ENCODE measurements at places on chromosomes 16 and 17.

- no peak for DNase-seq
These were observed 36.1 kb downstream of the ARL4D start for GRCh38 chr17:43434902-43435319.

DNA sequence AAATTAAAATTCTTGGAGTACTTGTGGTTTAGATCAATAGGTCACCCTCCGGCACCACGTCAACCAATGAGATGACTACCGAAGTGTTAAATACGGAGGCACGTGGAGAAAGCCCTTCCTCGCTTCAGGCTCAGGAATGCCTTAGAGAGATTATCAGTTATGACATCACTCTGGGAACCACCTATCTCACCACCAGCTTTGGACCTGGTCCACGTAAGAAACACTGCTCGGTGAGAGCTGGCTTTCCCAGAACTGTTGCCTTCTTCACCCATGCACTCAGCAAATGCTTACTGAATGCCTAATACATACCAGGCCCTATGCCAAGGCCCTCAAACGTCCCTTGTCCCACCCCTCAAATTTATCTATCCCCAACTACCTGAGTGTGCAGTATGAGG lies 71.3 kb downstream of the SMG6 start:
- DNase-seq: no peak

DNA sequence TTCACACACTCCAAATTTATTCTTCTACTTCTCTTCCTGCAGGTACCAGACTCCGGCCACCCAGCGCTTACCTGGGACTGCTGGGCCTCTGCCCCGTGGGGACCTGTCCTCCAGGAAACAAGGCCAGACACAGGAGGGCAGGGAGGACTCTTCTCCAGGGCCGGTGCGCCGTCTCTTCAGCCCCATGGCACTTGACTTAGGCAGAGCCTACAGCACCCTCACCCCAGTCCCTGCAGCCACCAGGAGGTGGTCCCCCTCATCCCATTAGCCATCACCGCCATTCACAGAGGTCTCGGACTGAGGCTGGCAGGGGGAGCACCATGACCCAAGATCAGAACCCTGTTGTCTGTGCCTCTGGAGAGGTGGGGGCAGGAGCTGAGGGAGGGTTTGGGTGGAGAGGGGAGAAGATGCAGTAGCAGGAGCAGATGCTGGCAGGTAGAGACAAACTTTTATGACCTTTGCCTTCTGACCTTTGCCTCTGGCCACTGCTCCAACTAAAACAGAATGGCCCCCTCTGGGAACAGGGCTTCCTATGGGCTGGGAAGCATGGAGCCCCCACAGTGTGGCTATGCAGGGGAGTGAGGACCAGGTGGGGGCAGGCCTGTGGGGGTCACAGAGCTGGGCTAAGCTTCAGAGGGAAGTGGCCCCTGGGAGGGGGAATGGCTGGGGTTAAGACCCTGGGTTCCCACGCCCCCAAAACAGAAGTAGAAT lies 1.7 kb upstream of the GCGR start:
- no peak for DNase-seq

DNA sequence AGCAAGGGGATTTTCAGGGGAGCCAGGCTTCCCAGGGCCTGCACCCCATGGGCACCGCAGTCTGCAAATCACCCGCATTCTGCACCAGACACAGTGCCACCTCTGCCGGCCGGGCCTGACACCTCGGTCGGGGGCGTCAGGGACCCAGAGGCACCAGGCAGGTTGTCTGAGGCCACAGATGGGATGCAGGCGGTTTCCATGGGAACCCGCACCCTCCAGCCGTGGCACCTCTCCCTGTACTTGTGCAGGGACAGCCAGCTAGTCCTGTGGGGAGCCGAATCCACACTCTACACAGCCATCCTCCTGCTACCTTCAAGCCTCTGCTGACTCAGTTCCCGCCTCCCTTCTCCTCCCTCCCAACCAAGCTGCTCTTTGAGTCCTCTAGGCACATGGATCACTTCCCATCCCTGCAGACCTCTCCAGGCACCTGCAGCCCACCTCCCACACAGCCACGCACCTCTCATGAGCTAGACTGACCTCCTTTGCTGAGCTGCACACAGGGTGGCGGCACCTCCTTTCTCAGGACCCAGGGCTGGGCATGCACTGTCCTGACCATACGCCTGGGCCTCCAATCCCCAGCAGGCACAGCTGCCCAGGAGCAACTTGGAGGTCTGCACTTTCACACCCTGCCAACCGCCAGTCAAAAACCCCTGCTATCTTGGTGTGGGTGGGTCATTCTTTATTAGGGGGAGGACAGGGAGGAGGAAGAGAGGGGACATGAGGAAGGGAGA lies 119.5 kb downstream of the C16orf78 start:
- DNase-seq: no peak

DNA sequence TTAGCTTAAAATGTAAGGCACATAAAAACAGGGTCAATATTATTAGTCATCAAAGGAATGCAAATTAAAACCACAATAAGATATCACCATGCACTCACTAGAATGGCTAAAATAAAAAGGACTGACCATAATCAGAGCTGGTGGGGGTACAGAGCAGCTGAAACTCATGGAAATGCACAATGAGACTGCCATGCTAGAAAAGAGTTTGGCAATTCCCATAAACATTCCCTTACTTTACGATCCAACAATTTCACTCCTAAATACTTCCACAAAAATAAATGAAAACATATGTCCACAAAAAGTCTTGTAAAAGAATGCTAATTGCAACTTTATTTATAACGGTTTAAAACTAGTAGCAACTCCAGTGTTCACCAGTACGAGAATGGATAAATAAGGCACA lies 36.1 kb upstream of the ERCC4 start:
- DNase-seq: no peak

DNA sequence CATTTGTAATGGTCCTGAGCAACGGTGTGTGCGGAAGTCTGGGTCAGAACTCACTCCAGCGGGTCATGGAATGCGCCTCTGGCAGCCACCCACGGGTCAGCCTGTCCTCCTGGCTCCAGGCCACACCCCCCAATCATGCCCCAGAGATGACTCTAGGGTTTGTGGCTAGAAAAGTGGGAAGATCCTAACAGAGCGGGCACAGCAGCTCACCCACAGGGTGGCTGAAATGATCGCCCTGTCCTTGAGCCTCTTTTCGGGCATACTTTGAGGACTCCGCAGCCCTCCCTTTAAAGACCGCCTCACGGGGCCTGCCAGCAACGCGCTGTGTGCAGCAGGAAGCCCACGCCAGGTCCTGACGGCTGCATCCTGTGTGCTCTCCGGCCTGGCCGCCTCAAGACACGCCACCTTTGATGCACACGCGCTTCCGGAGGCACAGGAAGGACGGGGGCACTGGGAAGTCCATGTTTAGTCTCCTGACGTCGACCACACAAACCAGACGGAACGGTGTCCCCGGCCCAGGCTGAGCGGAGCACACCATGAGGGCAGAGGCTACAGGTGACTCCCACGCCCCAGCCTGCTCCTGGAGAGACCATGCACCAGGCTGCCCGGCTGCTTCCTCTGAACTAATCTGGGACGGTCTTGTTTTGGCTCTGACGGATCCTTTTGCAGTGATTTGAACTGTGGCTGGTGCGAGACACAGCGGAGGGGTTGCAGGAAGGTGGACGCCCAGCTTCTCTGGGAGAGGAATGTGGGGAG lies 92.9 kb downstream of the TBC1D16 start:
- DNase-seq: no peak

GRCh38 chr17:68603656-68604055 lies 2.5 kb upstream of the FAM20A start:
- no peak for DNase-seq

DNA sequence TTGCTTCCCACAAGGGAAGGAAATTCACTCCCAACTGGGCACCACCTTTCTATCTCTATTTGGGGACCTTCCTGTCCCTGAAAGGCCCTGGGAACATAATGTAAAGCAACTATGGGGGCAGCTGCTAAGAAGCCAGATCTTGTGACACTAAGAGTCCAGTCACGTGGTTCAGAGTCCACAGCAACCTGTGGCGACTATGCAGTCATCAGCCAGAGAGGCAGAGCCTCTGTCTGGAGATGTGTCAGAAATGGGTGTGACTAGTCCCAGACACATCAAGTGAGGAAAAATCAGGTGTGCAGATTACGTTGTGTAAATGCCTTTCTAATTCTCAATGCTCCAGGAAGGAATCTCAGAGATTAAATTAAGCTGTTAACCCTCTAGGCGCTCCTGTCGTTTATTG lies 26.6 kb upstream of the SKAP1 start:
- no peak for DNase-seq

DNA sequence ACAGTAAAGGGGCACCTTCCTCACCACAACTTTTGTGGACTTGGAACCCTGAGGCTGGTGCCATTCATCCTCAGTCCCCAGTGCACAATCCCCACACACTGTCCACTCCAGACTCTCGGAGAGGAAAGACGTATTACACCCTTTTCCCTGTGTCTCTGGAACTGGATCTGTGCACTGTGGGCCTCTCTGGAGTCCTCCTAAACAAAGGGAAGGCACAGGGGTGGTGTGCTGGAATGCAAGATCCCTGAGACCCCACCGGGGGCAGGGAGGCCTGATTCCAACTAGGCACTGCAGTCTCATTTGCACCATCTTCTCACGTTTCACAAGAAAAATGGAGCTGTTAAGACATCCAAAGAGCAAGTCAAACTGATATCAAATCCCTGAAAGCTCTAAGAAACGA lies 89.8 kb downstream of the USP31 start:
- no peak for DNase-seq

DNA sequence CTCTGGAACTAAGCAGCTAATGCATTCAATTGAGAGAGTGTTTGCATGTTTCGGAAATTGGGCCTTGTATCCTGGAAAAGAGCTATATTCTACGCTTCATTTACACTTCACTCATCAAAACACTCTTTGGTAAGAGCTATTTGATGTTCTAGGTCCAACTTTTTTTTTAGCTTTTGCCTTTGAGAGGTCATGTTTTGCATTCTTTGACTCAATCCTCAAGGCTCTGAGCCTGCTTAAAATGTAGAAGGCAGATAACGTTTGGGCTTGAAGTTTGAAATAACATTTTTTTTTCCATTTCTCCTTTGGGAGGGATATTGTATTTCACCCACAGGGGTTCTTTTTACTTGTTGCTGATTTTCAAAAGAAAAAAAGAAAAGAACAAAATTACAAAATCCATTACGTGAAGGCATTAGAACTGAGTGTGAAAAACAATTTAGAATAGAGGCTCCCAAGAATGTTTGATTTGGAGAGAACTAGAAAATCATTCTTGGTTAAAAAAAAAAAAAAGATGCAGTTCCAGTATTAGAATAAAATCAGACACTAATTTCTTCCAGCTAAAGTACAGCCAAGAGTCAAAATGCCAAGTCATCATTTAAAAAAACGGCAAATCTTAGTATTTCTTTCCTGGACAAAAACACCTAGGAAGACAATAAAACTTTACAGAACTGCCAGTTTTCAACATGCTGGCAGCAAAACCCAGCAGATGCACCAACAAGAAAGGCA lies 268.5 kb downstream of the GRIN2A start:
- DNase-seq: no peak

- DNase-seq: peak; percentile 16
These were observed 775 bp downstream of the PPM1D start for GRCh38 chr17:60600490-60601446.

DNA sequence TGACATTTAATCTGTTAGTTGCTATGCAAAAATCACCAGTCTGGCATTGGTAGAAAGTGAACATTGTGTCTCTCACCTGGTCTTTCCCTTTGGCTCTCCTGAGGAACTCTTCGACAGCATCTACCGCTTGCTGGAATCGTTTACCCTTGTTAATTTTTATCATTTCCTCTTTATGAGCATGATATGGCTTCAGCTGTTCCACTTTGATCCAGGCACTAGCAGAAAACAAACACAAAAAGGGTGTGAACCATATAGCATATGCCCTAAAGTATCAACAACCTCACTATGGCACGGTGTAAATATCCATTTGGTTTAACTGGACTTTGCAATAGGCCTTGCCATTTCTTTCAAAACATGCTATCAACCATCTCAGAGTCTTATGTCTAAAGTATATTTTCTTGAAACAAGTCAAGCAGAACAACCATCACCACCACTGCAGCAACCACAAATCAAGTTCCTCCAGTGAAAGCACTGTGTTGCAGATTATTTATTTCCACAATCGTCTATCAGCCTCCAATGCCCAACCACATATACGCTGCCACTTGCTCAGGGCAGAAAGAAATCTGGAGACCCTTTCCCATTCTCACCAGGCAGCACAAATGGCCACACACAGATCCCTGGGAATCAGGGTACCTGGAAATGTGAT lies 14.3 kb downstream of the GLYR1 start:
- no peak for DNase-seq

GRCh38 chr17:43341715-43342588 lies 56.8 kb upstream of the ARL4D start:
- DNase-seq: no peak

DNA sequence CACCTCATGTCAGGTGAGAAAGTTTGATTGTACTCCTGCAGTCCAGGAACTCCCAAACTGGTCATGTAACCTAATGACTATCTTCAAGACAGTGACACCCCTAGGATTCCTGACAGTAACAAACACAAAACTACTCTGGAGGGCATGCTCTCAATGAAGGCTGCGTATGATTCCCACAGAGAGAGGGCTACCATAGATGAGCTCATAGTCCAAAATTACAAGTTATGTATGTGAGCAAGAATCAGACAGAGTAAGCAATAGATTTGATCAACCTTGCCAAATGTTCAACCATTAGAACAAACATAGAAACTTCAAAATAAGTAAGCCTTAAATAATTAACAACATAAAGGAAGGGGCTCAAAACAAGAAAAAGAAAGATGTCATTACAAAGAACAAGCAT lies 158.1 kb downstream of the COPRS start:
- no peak for DNase-seq

GRCh38 chr16:554640-555365 lies 5.4 kb upstream of the PRR35 start:
- no peak for DNase-seq

DNA sequence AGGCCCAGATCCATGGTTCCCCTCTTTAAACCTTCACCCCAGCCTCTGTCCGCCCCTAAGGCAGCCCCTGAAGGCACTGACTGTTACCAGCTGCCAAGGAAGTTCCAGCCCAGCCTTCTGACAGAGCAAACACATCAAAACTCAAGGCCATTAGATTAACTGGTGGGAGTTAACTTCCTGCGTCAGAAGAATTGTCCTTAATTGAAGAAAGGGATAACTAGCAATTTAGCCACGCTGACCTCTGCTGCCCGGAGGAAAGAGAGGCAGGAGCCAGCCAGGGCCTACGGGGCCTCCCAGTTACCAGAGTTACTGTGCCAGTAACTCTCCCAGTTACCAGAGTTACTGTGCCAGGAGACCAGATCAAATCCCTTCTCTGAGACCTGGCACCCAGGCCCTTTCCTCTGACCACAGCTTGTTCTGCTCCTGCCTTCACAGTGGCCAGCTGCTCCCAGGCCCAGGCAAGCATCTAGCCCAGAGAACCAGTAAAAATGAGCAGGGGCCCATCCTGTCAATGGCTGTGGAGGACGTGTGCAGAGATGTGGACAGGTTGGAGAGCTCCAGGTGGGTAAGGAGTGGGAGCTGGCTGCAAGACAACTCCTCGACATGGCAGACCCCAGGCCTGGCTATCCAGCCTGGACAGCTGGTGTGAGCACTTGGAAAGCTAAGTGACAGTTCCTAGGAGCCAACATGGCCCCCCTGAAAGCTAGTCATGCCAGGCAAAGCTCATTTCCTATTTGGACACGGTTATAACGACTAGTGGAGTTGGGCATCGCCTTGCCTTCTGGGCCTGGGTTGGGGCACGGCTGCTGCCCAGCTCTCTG lies 2.8 kb upstream of the PITPNM3 start:
- DNase-seq: no peak

- DNase-seq: no peak
These were observed 848 bp downstream of the DNASE1L2 start for GRCh38 chr16:2237102-2237482.

GRCh38 chr16:88306860-88307545 lies 75.8 kb upstream of the ZNF469 start:
- DNase-seq: no peak

- DNase-seq: no peak
These were observed 596.7 kb downstream of the TOX3 start for GRCh38 chr16:51950118-51950780.

GRCh38 chr17:70368011-70368410 lies 198.7 kb downstream of the KCNJ2 start:
- DNase-seq: no peak
